ENCODE measurements at places on chromosomes 12 and 14.

GRCh38 chr14:54834727-54835126 is 67.9 kb downstream of the GCH1 start:
- DNase-seq: no peak

- DNase-seq: peak; percentile 68
Observed at GRCh38 chr14:20631023-20631879, 10.2 kb downstream of the OR6S1 start.

DNA sequence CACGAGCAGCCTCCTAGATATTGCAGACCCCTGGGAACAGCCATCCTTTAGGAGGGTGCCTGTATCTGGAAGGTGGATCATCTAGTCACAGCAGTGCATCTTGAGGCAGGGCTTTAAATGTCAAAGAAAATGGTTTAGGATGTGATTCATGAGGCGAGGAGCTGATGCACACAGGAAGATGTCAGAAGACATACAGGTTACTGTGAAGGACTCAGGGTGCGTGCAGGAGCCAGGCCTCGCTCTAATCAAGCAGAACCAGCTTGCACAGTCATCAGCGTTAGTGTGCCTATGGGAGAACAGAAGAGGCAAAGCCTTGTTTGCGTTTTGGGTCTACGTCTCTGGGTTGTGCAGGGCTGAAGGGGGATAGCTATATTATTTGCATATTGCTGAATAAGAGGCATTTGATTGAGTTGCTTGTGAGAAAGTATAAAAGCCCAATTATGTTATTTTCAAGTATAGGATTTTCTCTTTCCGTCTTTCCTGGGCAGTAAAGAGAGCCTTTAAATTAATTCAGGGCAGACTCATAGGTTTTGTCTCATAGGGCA is 77.3 kb upstream of the RPH3A start:
- no peak for DNase-seq

DNA sequence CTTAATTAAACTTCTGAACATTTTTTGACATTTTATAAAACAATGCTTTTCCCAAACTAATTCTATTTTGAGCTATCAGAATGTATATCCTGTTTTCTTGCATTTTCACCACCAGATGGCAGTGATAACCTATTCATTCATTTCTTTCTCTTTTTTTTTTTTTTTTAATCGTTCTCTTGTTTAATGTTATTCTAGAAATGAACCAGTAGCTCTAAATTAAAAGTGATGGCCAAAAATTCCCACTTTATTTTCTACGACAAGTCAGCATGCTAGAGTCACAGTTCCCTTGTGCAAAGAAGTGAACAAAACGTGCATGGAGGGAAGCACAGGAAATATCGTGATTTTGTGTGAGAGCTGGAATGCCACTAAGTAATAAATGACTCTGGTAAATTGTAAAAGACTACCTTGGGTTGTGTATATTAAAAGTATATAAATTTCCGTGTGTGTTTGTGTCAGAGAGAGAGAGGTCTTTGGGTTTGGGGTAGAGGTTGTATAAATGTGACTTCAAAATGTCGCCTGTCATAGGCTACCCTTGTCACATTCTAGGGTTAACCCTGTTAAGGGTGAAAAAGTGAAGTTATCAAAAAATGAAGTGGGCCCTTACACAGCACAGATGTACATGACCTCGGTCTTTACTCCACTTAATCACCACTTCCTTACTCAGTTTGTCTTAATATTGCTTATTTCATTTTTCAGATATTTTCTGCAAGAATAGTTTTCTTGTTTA is 40.4 kb upstream of the LDHB start:
- DNase-seq: peak; percentile 50

GRCh38 chr12:91120781-91121180 is 9.5 kb upstream of the LUM start:
- DNase-seq: no peak

GRCh38 chr14:88955455-88955854 is 131.0 kb downstream of the TTC8 start:
- no peak for DNase-seq

DNA sequence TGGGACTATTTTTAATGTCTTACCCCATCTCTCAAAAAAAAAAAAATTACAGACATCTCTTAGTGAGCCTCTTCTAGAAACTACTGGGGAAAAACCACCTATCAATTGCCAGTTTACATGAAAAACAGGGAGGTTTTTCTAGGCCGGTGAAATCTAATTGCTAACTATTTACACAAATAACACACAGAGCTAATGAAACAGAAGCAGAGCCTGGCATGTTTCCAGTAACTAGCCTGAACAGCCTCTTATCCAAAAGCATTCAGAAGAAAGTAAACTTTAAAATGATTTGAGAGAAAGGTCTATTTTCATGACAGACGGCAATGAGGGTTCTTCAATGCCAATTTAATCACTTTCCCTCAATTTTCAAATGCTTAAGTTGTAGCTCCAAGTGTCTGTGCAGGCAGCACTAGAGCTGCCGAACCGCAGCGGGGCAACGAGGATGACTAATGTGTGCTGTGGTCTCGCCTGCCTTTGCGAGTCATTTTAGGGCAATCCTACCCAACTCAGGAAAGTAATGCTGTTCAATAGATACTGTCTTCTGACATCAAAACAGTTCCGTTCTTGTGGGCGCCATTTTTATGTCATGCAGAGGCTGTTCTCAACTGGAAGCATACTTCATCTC is 84.6 kb downstream of the SETD3 start:
- DNase-seq: peak; percentile 58

DNA sequence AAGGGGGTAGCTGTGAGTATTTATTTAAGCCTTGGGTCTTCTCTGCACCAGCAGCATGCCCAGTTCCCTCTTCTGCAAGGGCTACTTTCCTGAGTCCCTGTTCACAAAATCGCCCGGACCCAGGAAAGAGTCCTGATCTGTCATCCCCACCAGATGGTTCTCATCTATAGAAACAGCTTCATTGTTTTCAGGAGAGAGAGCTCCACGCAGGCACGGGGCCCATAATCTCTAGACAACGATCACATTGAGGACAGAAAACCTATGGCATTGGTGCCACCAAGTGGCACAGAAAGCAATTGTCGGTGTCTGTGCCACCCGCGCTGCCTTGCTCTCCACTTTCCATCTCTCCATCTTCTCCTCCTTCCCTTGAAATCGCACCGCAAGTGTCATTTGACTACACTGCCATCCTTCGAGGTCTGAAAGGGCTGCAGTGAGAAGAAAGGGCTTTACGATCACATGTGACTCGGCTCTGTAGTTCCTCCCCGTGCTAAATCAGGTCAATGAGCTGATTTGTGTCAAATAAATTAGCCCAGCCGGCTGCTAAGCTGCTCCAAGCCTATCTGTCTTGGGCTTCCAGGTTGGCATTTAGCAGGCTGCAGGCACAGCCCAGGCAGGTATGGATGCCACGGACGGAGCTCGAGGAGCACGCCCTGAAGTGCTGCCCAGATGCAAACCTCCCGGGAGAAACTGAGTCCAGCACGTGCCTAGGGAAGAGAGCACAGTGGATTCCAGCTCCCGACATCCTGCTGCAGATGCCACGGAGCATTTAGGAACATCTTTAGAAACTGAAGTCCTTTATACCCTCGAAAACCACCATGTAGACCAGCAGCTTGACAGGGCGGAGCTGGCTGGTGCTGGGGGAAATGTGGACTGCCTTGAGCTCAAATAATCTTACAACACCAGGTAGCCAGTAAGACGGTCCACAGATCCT is 28.8 kb downstream of the SPRING1 start:
- DNase-seq: peak; percentile 67

DNA sequence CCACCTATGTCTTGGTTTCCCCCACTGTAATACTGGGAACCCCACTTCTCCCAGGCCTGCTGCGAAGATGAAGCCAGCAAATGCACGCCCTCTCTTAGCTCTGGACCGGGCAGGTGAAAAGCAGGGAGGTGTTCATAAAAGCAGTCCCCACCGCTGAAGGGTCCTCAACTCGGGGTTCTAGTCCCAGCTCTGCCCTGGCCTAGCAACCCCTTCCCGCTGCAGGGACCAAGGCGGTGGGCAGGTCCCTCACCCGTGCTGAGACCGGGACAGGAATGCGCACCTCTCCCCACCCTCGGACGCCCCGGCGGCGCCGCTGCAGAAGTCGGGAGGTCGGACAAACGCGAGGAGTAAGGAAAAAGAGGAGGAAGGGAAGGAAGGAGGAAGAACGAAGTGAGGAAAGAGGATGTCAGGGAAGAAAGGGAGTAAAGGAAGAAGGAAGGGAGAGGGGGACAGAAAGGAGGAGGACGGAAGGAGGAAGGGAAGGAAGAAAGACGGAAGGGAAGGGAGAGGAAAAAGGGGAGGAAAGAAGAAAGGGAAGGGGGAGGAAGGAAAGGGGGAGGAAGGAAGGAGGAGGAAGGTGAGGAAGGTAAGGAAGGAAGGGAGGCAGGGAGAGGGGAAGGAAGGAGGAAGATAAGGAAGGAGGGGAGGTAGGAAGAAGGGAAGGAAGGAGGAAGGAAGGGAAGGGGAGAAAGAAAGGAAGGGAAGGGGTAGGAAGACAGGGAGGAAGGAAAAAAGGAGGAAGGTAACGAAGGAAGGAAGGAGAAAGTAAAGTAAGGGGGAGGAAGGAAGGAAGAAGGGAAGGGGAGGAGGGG is 701 bp downstream of the SPRING1 start:
- no peak for DNase-seq

- DNase-seq: no peak
Observed at GRCh38 chr12:78787576-78787975, 77.0 kb upstream of the SYT1 start.

DNA sequence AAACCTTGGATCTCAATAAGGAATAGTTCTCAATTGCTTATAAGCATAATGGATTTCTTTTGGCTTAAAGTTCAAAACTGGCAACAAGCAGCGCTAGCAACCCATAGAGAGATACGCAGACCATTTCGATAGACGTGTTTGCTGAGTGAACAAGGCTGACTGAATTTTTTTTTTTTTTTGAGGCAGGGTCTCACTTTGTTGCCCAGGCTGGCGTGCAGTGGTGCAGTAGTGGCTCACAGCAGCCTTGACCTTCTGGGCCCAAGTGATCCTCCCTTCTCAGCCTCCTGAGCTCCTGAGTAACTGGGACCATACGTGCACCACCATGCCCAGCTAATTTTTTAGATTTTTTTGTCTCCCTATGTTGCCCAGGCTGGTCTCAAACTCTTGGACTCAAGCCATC is 1.4 kb upstream of the AKAP5 start:
- no peak for DNase-seq

GRCh38 chr12:11765421-11765816 is 115.9 kb downstream of the ETV6 start:
- DNase-seq: peak; percentile 58
